Peyer's patch (tissue), 4 donors: ENCODE measurements at places on chromosomes 5 and 9. TPM values are rescaled to one million over a fixed set of nuclear protein-coding genes. Genes with fewer than 3 reads are reported as not detected.
A peak's percentile ranks its signal among the peaks of the same experiment; 100 is the strongest.

FAM169A gene
- 1.7 TPM for total RNA-seq

HRCT1 gene
- 18.4 TPM for total RNA-seq

SLC36A3 gene
- not detected for total RNA-seq

CNTNAP3 gene
- total RNA-seq, result 6.6 TPM

DNA sequence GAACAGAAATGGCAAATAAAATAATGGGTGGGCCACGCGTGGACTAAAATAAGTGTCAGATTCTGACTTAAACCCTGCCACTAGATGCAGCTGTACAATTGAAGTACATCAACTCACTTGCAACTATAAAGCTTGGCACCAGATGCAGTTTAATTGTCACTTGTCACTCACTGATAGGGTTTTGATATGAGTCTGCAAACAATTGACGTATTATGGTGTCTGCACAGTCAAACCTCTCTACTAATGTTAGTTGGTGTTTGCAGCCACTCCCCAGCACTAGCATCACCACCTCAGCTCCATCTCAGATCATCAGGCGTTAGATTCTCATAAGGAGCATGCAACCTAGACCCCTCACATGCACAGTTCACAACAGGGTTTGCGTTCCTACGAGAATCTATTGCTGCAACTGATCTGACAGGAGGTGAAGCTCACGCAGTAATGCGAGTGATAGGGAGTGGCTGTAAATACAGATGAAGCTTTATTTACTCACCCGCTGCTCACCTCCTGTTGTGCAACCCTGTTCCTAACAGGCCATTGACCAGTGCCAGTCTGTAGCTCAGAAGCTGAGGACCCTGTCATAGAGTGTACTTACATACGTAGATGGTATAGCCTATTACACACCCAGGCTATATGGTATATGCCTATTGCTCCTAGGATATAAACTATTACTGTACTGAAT lies 72.1 kb upstream of the SEMA6A start:
- no peak overlapping the region for H3K4me3 ChIP-seq
- H3K27me3 ChIP-seq, result no peaks in the 10 kb centered on the region
- DNase-seq, result no peak
- H3K27ac ChIP-seq, result no peak overlapping the region

DNA sequence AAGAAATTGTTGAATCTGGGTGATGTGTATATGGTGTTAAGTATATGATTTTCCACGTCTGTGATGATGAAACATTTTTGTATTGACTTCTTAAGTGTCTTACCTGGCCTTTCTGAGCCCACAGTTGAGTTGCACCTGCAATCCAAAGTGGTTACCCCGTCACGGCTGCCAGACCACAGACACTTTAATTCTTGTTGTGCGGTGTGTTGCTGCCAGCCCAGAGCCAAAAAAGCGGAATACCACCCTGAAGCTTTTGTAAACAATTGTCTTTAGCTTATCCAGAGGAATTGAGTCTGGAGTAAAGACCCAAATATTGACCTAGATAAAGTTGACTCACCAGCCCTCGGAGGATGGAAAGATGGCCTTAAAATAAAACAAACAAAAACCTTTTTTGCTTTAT lies 35.1 kb downstream of the MTAP start:
- no peaks in the 10 kb centered on the region for H3K4me1 ChIP-seq
- no peaks in the 10 kb centered on the region for H3K27me3 ChIP-seq
- H3K27ac ChIP-seq, result no peak overlapping the region
- no peaks in the 10 kb centered on the region for H3K36me3 ChIP-seq

GRCh38 chr9:134676886-134677285 lies 35.3 kb downstream of the COL5A1 start:
- no peak overlapping the region for H3K27ac ChIP-seq
- H3K4me3 ChIP-seq, result no peak overlapping the region
- no peaks in the 10 kb centered on the region for H3K4me1 ChIP-seq
- DNase-seq, result peak; percentile 36
- H3K27me3 ChIP-seq, result no peaks in the 10 kb centered on the region

- no peaks in the 10 kb centered on the region for H3K36me3 ChIP-seq
- no peak for DNase-seq
- H3K4me1 ChIP-seq, result no peaks in the 10 kb centered on the region
- no peaks in the 10 kb centered on the region for H3K27me3 ChIP-seq
These were observed 396.2 kb downstream of the KCTD16 start for GRCh38 chr5:144566747-144567420.

DNA sequence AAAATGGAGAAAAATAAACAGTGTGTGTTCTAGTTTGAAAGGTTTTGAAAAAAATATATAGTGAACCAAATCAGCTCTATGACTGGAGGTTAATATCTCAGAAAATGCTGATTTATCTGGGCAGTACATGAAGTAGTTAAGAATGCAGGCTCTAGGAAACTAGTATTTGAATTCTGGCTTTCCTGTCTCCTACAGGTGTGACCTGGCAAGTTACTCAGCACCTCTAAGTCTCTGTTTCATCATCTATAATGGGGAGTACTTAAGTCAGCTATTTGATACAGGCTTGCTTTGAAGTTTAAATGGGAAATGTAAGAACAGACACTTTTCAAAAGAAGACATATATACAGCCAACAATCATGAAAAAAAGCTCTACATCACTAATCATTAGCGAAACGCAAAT lies 5.2 kb downstream of the GRAMD2B start:
- H3K36me3 ChIP-seq, result no peaks in the 10 kb centered on the region
- no peaks in the 10 kb centered on the region for H3K4me1 ChIP-seq
- H3K4me3 ChIP-seq, result no peak overlapping the region

COL5A1 gene
- 4.9 TPM for total RNA-seq

IL3 gene
- not detected for total RNA-seq
